ENCODE measurements at places on chromosomes 5 and 9.

- DNase-seq: no peak
Measured at GRCh38 chr9:112917047-112917986, 26.6 kb upstream of the SLC46A2 start.

DNA sequence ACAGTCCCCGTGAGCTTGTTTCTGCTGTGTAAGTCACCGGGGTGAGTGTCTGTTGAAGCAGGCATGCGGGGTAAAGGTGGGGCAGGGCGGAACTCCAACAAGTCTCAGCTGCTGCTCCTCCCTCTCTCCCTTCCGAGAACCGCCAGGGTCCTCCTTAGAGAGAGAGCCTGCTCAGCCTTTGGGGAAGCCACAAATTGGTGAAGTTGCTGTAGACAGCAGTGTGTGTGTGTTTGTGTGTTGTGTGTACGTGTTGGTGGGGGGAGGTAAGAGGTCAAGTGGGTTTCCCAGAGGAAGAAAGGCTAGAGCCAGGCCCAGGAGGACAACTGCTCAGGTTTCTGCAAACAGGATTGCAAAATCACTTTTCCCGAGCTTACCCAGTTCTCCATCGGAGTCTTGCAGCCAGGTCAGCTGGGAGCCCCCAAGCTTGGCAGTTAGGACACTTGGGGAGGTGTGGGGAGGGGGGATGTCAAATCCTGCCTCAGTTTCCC is 38.9 kb upstream of the DAB2IP start:
- no peak for DNase-seq

DNA sequence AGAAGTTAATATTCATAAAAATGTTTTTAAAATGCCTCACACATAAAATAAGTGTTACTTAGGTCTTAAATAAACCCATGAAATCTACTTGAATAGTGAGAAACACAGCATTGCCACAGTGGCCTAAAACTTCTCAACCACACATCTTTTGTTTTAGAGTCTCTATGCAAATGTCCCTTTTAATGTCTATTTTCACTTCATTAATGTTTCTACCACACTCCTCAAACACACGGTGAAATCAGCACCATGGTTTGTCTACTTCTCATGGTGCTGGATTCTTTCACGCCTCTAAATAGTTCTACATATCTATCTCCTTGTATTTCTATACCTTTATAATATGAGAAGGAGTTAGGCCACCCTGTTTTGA is 111.2 kb downstream of the EDIL3 start:
- DNase-seq: no peak

DNA sequence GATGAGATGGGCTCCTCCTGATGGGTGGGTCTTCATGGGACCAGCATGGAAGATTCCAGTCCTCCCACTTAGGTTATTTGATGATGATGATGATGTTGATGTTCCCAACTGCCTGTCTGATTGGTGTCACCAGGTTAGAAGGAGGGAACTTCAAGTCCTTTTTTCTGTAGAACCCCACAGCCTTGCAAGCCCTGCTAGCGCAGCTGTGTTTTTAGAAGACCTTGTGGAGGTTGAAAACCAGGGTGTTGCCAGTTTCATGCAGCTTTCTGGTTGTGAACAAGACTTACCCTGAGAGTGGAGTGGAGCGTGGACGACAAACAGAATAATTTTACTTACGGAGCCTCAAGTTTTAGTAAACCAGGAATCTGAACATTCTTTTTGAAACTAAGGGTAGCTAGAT is 83.0 kb downstream of the TRIO start:
- DNase-seq: no peak

DNA sequence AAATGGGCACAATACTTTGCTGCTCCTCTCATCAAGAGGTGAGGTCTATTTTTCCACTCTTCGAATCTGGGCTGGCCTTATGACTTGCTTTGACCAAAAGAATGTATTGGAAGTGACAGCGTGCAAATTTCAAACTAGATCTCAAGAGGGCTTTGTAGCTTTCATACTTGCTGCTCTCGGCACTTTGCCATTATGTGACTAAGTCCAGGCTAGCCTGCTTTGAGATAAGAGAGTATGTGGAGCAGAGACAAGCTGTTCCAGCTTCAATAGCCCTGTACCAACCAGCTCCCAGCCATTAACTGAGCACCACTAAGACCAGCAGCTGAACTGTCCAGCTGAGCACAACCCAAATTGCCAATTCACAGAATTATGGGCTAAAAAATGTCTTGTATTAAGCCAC is 124.6 kb downstream of the ACER2 start:
- no peak for DNase-seq

DNA sequence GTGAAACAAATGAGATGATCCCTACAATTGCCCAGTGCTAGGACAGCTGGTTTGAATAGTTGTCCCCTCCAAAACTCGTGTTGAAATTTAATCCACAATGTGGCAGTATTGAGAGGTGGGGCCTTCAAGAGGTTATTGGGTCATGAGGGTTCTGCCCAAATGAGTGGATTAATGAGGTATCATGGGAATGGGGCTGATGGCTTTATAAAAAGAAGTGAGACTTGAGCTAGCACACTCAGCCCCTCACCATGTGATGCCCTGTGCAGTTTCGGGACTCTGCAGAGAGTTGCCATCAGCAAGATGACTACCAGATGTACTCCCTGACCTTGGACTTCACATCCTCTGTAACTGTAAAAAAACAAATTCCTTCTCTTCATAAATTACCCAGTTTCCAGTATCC is 33.1 kb downstream of the RANBP6 start:
- no peak for DNase-seq

GRCh38 chr9:87569008-87569509 is 71.4 kb downstream of the DAPK1 start:
- no peak for DNase-seq

- DNase-seq: no peak
Measured at GRCh38 chr9:71910650-71911060, 338 bp downstream of the ABHD17B start.

DNA sequence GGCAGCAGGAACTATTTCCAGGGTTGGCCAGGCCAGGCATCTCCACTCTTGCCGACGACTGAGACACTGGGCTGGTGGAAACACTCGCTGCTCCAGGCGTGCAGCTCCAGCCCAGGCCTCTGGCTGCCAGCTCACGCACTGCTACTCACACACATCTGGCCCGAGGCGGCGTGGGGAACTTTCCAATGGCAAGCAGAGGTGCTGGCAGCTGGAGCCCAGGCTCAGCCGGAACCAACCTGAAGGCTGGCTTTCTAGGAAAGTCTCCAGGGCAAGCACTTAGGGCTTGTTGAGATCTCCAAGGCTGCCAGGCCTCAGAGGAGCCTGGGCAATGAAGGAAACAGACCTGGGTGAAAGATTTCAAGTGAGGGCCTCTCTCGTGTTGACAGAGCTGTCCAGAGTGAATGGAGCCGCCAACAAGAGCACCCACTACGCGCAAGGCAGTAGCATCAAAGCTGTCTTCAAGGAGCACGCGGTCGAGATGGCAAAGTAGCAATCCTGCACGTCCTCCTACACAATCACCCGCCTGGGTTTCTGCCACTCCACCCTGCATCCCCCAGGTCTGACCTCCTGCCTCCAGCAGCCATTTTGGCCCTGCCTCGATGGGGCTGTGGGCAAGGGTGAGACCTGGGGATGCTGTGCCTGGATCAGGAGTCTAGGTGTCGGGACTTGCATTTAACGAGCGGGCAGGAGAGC is 14.4 kb downstream of the SH3PXD2B start:
- no peak for DNase-seq

- DNase-seq: no peak
Measured at GRCh38 chr5:2196989-2197619, 314.4 kb upstream of the IRX4 start.

- DNase-seq: no peak
Measured at GRCh38 chr5:96439477-96440184, 6.6 kb upstream of the PCSK1 start.

GRCh38 chr5:1887588-1888360 is 5.0 kb upstream of the IRX4 start:
- no peak for DNase-seq

- DNase-seq: no peak
Measured at GRCh38 chr5:172549696-172550095, 91.4 kb upstream of the NEURL1B start.

Measured in GOT3 (cell line).